HFFc6 (cell line): ENCODE measurements at places on chromosomes 3 and 15. TPM values are rescaled to one million over a fixed set of nuclear protein-coding genes. Genes with fewer than 3 reads are reported as not detected.

MYZAP gene
- total RNA-seq = not detected in 3 replicates

- no peak for DNase-seq
These were observed 81.3 kb downstream of the SEC22A start for GRCh38 chr3:123283074-123283473.

DNA sequence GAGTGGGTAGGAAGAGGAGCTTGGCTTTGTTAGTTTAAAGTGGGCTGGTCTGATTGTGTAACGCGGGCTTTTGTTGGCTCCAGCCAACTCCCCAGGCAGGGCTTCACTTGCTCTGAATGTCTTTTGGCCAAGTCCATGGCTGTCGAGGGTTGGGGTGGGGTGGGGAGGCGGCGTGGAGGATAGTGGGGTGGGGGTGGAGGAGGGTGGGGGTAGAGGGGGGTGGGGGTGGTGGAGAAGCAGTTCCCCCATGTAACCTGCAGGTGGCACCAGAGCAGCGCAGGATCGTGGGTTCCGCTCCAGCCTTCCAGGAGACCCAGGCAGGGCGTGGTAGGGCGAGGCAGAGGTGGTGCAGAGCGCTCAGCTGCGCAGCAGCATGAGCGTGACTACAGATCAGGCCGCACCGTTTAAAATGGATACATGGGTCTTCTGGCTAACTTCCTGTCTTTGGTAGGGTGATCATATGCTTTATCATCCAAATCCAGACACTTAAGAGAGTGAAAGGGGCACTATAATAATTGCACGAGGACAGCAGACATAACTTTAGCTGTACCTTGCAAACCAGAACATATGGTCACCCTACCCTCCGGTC, 28.3 kb downstream of the GOLGA6A start:
- peak; percentile 28 for DNase-seq

DNA sequence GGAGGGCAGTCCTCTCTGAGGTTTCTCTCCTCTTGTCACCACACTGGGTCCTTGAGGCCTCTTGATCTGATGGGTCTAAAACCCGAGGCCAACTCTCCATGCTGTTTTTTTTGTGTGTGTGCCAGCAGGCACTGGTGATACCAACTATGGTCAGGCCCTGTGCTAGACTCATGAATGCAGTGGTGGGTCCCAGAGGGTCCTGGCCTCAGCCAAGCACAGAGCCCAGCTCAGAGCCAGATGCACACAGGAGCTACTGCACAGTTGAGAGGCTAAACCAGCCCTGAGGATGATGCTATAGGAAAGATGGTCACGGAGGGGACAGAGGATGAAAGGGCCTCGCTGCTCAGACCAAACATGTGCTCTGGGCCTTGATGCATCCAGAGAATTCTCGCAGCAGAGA, 33.5 kb downstream of the RAB6B start:
- DNase-seq = no peak

DNA sequence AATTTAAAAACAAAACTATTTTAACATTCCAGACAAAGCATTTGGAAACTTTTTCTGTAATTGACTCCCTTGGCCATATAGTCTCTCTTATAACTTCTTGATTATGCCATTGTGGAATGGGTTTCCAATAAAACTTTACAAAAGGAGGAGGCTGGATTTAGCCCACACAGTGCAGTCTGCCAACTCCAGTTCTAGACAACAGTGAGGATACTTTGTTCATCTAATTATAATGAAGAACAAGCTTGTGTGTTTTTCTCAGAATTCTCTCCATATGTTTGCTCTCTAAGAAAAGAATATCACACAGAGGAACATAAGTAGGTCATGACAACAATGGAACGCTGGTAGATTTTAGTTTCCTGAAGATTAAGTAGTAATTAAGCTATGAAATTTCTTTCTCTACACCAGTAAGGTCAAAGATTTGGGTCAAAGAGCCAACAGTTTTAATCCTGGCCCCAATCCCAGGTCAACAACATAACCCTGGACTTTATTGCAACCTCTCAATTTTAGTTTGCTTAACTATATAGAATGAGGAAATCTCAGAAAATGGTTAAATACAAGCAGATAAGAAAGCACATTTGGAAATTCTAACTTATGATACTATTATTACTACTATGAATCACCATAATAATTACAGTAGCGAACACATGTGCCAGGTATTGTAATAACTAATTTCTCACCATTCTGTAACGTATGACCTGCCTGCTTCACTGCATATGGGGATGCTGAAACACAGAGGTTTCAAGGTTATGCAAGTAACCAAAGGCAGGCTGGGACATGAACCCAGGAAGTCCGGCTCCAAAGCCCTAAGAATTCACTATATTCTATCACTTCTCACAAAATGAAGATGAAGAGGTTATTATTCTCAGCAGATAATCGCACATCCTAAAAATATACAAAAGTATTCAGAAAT, 65.7 kb downstream of the TJP1 start:
- no peak for DNase-seq

DNA sequence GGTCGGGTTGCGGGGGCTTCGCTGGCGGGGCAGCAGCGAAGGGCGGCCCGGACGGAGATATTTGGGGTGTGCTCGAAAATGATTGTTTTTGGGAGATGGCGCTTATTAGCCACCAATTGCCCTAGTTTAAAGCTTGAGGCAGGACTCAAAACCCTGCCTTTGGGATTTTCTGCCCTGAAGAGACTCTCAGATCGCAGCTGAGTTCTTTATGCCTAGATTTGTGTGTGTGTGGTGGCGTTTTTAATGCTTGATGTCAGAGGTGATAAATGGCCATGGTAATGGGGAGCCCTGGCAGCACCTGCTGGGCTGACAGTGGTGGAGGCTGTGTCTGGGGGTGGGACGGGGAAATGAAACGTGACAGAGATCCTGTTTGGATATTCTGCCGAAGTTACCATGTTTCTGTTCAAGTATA, 604 bp downstream of the KCTD6 start:
- no peak for DNase-seq

RBPMS2 gene
- total RNA-seq = 0.12 TPM in 1 of 3 replicates, not detected in the others
